OCI-M1 (cell line): ENCODE measurements at places on chromosomes 13 and 19.
A peak's percentile ranks its signal among the peaks of the same experiment; 100 is the strongest.

DNA sequence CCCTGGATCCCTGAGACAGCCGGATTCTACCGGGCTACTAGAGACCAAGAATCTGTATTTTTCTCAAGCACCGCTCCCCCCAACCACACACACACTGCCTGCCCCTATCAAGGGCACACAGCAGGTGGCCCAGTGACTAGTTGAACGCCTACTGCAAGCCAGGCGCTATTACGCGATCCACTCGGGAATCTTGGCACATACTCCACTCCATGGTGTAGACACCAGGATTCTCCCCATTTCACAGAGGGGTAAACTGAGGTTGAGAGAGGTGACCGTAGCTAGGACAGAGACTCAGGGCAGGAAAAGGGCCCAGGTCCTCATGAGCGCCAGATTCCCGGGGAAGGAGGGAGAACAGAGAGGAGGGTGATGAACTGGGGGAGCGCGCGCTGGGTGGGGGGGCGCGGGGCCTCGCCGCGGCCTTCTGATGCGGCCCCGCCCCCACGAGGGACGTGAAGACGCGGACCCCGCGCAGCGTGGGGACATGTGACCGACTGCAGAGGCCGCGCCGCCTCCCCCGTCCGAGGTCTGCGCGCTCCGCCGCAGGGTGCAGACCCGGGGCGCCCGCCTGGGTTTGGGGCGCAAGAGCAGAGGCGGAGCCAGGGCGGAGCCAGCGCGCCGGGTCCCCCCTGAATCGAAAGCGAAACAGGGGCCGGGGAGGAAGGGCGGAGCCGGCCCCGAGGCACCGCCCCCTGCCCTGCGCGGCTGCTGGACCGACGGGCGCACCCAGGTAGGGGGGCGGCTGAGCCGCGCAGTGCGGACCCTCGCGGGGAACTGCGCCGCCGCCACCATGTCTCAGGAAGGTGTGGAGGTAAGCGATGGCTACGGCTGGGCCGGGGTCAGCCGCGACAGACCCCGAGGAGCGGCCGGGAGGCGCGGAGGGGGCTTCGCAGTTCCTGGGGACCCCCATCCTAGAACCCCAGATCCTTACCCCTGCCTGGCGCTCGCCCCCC, at the start of gene SHFL:
Gene SHFL (plus strand): TSS at position 677 of the 950 bp plus-strand sequence. CDS start 111 bp downstream, at position 788.
- peak; percentile 90 for DNase-seq

GRCh38 chr19:40377876-40378385, 12.1 kb downstream of the HIPK4 start:
- DNase-seq, result no peak

DNA sequence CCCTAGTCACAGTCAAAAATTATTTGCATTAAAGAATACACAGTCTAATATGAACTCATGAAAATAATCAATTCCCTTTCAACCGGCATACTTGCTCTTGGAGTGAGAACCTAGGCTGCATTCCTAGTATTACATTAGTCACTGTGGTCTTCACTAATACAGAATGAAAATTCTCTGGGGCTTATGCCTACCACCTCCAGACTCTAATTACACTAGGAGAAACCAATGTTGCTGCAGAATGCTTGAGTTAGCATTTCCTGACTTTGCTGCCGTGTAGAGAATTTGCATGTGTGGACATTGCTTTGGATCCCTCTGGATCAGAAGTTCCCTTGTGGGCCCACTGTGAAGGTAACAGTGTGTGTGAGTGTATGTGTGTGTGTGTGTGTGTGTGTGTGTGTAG, 87.8 kb downstream of the CCNA1 start:
- no peak for DNase-seq

DNA sequence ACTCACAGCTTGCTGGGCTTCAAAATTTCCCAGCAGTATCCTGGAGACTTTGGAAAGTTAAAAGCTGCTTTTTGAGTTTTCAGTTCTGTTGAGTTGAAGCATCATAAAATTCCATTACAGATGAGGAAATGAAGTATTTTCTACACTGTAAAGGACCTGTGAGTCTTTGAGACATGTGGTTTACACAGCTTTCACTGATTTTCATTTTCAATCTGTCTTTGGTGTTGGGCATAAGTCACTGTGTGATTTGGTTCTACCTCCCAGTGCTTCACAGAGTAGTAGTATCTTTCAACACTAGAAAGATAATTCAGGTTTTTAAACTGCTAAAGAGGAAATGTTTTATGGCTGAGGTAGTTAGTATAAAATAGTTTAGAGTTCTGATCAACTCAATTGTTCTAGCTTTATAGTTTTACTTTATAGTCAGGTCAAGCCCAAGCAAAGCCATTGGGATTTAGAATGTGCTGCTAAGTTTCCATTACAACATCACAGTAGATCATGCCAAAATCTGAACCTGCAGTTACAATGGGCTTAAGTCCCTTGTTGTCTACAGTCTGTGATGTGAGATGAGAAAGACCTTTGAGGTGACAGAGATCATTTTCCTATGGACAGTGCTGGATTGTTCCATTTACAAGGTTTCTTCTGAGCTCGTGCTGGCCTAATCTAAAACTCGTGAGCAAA, 161.6 kb downstream of the FLT1 start:
- DNase-seq, result no peak

GRCh38 chr19:3969435-3970312, 1.2 kb downstream of the DAPK3 start:
- no peak for DNase-seq

GRCh38 chr19:14511229-14511593, 7.0 kb downstream of the DNAJB1 start:
- DNase-seq, result no peak

DNA sequence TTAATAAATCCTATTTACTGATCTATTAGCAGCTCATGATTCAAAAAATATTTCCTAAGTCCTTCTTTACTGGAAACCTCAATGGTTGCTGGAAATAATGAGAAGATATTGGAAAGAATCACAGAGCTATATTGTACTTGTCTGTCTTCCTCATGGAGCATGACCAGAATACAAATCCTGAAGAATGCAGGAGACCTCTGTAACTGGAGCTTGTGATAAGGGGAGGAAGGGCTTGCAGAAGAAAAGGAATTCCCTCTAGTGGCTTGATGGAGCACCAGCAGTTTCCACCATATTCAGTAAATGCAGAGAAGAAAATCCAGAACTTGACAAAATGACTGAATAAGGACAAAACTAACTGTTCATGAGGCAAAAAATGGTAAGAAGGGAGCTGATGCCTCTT, 1333.1 kb downstream of the EFNB2 start:
- peak; percentile 75 for DNase-seq

- no peak for DNase-seq
These were observed 305.0 kb downstream of the ZNF536 start for GRCh38 chr19:30676990-30677679.

GRCh38 chr13:31105020-31105795, 56.5 kb downstream of the HSPH1 start:
- no peak for DNase-seq

GRCh38 chr19:44951179-44952159, 3.7 kb upstream of the CLPTM1 start:
- peak; percentile 89 for DNase-seq

DNA sequence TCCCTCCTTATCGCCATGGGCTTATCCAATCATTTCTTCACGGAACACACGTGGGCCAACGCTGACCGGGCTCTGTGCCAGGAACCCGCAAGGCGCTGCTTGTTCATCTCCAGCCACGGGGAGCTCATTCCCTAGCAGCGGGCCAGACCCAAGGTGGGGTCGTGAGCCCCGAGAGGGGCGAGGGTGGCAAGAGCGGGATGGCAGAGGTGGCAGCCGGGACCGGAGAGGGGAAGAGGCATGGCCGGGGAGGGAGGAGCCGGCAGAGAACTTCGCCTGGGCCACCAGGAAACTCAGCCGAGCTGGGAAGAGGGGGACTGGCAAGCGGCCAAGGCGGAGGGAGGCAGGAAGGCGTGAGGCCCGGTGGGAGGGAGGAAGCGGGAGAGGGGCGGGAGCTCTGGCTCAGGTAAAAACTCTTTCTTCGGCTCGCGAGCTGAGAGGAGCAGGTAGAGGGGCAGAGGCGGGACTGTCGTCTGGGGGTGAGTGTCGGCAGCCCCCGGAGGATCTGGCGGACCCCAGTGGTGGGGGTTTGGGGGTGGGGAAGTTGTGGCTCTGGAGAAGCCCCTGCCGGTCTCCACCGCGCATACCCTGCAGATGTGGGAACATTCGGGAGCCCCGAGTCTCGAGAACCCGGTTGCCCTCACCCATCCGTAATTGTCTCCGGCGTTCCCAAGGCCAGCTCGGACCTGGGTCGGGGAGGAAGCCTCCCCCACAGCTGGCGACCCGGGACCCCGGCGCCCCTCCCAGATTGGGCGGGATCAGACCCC, at the start of gene B3GNT3:
Gene B3GNT3 (plus strand): TSS at position 408 of the 764 bp plus-strand sequence. CDS start 12,670 bp downstream, outside the sequence.
- no peak for DNase-seq

DNA sequence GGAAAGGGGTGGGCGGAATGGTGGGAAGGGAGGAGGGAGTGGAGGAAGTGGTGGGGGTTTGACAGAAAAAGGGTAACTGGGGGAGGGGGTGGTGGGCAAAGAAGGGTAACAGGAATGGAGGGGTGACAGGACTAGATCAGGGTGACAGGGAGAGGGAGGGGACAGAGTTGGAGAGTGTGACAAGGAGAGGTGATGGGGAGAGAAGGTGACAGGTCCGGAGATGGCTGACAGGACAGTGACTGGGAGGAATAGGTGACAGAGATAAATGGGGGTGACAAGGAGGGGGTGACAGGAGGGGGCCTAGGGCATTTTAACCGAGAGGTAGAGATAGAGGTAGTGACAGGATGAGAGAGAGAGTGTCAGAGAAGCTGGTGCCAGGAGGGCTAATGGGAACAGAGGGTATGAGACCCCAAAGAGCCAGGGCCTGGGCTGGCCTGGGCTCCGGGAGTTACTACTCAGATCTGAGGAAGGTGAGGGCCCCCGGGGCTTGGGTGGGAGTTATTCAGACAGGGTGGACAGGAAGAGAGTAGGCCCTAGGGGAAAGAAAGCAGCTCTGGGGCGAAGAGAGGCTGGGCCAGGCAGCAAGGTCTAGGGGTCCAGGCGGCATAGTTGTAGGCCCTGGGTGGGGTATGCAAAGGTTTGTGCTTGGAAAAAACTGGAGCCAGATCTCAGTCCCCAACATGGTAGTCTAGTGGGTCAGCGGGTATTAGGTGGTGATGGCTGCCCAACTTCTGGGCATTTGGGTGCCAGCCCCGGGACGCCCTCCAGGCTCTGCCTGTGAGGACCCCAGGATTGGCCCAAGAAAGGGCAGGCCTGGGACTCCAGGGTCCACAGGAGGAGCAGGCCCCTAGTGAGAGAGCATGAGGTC, 660 bp downstream of the CIC start:
- DNase-seq, result peak; percentile 52

GRCh38 chr13:113526466-113527220, 36.1 kb upstream of the DCUN1D2 start:
- no peak for DNase-seq

- no peak for DNase-seq
These were observed 1108.4 kb upstream of the MIR17HG start for GRCh38 chr13:90239130-90239529.

- DNase-seq, result no peak
These were observed 41.2 kb downstream of the ZNF146 start for GRCh38 chr19:36256064-36256463.

DNA sequence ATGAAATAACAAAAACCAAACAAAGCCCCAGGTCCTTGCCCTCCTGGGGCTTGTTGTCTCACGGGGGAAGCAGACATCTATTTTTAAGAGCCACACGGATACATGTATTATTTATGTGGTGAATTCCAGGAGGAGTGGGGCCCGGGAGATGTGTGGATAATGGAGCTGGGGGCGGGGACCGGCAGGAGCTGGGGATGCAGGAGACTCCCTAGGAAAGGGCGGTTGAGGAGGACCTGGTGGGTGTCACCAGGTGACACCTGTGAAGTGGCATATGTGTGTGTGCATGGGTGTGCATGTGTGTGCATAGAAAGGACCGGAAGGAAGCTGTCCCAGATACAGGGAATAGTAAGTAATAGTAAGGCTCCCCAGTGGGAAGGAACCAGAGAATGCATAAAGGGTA, 148.9 kb downstream of the URI1 start:
- DNase-seq, result no peak

DNA sequence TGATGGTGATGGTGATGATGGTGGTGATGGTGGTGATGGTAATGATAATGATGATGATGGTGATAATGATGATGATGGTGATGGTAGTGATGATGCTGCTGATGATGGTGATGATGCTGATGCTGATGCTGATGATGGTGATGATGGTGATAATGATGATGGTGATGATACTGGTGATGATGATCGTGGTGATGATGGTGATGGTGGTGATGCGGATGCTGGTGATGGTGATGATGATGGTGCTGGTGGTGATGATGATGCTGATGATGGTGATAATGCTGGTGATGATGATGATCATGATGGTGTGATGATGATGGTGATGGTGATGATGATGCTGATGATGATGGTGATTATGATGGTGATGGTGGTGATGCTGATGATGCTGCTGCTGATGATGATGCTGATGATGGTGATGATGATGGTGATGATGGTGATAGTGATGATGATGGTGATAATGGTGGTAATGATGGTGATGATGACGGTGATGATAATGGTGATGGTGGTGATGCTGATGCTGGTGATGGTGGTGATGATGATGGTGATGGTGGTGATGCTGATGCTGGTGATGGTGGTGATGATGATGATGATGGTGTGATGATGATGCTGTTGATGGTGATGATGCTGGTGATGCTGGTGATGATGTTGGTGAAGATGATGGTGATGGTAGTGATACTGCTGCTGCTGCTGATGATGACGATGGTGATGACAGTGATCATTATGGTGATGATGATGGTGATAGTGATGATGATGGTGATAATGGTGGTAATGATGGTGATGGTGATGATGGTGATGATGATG, 62.8 kb downstream of the ZNF536 start:
- no peak for DNase-seq

- DNase-seq, result no peak
These were observed 9.6 kb downstream of the ZIC2 start for GRCh38 chr13:99991013-99991827.

DNA sequence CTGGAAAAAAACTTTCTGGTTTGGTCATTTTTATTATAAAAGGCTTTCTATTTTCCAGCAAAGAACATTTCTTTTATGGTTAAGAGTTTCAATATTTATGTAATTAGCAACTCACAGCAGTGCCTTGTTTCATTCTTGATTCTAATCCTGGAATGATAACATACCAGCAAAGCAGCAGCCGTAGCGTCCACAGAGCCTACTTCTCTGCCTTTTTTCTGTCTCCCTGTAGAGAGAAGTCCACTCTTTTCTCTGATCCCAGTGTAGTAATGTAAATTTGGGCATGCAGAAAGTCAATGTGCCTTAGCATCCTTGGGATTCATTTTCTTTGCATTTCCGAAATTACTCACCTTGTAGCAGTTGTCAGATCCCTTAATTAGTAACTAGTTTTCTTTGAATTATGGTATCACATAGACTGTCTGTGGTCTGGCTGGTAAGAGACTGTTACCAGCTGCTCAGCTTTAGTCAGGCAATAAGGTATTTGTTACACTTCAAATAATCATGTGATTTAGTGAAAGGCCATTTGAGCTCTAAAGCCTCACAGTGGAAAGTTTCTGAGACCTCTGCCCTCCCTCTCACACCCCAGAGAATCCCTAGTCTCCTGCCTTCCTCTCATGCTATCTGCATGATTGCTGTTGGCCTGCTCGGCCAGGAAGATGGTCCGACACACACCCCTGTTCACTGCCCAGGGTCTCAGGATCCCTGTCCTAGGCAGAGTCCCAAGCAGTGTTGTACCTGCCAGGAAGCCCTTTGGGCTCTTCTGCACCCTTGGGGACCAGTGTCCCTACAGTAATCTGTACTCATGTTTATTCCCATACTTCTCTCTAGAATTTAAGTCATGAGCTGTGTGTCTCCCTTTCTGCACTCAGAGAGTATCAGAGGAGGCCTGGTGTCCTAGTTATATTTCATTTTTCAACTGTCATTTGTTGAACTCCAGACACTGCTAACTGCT, 86.3 kb downstream of the LRCH1 start:
- DNase-seq, result no peak
